Stimulated activated CD4-positive, alpha-beta T cell treated with anti-CD3 and anti-CD28 coated beads, Interleukin-1b, Interleukin-23, amount 100 ng/mL, for 4 hours (primary cell): ENCODE measurements at places on chromosomes 7 and 10.

- DNase-seq: no peak
Observed at GRCh38 chr7:113247198-113247597, 128.8 kb upstream of the SMIM30 start.

- DNase-seq: no peak
Observed at GRCh38 chr10:24008164-24009091, 200.5 kb upstream of the KIAA1217 start.

DNA sequence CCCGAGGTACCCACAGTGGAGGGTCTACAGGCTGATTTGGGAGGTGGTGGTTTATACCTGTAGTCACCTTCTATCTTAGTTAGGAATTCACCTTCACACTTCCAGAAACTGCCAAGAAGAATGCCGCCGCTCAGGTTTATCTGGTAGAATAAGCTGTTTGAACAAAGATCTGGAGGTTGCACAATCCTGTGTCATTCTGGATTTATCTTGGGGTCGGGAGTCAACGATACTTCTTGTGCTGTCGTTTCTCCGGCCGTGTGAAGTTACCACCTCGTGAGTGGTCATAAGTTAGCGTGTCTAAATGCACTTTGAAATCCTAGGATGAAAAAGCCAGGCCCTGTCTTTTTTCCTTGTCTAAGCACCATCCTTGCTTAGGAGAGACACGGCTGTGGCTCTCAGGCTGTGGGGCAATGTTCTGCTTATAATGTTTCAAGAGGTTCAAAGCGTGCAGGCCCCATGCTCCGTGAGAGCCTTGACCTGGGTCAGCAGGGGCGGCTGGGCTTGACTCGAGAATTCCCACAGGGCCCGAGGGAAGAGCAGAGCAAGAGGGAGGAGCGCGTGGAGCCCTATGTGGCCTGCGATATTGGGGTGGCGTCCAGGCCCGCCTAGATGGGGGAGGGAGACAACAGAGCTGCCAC is 35.5 kb downstream of the GRIFIN start:
- no peak for DNase-seq

- no peak for DNase-seq
Observed at GRCh38 chr7:32516551-32517100, 21.3 kb downstream of the AVL9 start.

GRCh38 chr10:115968236-115968635 is 304.8 kb downstream of the GFRA1 start:
- no peak for DNase-seq

GRCh38 chr7:155530601-155531000 is 15.8 kb downstream of the CNPY1 start:
- DNase-seq: no peak

GRCh38 chr7:133936074-133936473 is 191.1 kb upstream of the LRGUK start:
- DNase-seq: no peak

DNA sequence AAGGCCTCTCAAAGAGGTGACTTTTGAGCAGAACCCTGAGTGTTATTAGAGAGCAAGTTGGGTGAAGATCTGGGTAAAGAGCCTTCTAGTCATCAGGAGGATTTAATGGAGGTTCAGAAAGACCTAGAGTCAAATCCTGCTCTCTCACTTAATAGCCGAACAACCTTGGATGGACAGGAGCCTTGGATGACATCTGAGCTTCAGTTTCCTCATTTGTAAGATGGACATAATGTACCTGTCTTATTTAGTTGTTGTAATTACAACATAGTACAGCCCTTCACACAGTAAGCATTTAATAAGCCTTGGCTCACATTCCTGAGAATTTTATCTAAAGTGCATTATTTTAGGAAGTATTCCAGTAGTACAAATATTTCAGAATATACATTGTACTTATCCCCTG is 57.0 kb downstream of the C1GALT1 start:
- no peak for DNase-seq

GRCh38 chr7:144975882-144976281 is 140.0 kb upstream of the TPK1 start:
- DNase-seq: no peak

DNA sequence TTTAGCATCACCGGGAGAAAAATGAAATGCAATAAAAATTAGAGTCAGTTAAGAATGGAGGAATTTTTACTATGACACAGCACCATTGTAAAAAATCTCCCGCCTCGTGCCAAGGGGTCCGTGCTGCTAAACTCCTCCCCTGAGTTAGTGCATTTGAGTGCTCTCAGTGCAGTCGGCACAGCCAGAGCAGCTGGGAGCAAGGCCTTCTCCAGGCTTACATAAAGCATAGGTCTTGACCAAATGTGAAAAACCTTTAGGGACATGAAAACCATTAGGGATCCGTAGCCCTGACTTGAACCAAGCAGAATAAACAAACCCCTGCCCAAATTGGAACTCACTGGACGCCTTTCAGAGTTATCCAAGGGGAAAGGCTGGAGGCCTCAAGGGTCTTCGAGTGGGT is 152.6 kb downstream of the PLCE1 start:
- no peak for DNase-seq
